B cell (primary cell): ENCODE measurements at places on chromosomes 5 and 9.

DNA sequence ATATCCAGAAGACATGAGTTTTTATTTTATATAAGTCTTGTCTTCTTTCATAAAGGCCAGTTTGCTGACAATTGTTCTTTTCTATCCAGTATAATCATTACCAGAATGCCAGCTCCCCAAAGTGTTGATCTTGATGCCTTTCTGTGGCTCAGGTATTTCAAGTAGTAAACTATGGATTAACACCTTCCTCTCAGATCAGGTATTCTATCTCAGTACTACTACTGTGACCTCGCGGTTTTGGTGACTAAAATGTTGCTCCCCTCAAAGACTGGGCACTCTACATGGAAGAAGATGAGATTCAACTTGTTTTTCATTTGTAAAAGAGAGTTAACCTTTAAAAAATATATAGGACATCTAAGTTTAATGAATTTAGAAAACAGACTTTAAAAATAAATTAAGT lies 58.1 kb downstream of the GNG10 start:
- H3K36me3 ChIP-seq: no peaks in the 10 kb centered on the region
- no peak overlapping the region for H3K27ac ChIP-seq
- no peak for DNase-seq
- H3K4me3 ChIP-seq: no peak overlapping the region
- no peaks in the 10 kb centered on the region for H3K27me3 ChIP-seq

- no peak for DNase-seq
- no peak overlapping the region for H3K27ac ChIP-seq
- H3K4me3 ChIP-seq: no peak overlapping the region
- H3K27me3 ChIP-seq: no peaks in the 10 kb centered on the region
Measured at GRCh38 chr5:96857454-96857853, 18.8 kb upstream of the ERAP2 start.

- H3K4me3 ChIP-seq: no peak overlapping the region
- no peaks in the 10 kb centered on the region for H3K36me3 ChIP-seq
- no peaks in the 10 kb centered on the region for H3K27me3 ChIP-seq
- no peak overlapping the region for H3K27ac ChIP-seq
- H3K4me1 ChIP-seq: no peaks in the 10 kb centered on the region
- DNase-seq: no peak
Measured at GRCh38 chr5:166961028-166961427, 1330.4 kb upstream of the WWC1 start.

DNA sequence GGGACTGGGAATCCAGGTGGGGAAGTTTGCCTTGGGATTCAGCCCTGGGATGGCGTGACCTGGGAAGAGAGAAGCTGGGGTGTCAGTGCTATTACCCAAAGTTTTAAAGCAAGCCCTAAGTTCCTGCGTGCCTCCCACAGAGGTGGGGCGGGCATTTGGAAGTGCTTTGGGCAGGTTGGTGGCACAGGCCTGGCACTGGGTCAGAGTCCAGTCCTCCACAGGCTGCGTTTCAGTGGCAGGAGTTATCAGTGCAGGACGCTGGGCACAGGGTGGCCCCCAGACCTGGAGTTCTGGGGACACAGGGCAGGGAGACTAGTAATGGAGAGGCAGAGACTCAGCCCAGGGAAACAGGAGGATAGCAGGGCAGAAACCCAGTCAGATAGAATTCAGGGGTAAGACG lies 147.2 kb downstream of the MAST4 start:
- no peak for DNase-seq
- no peaks in the 10 kb centered on the region for H3K4me1 ChIP-seq
- H3K4me3 ChIP-seq: no peak overlapping the region
- no peaks in the 10 kb centered on the region for H3K27me3 ChIP-seq

DNA sequence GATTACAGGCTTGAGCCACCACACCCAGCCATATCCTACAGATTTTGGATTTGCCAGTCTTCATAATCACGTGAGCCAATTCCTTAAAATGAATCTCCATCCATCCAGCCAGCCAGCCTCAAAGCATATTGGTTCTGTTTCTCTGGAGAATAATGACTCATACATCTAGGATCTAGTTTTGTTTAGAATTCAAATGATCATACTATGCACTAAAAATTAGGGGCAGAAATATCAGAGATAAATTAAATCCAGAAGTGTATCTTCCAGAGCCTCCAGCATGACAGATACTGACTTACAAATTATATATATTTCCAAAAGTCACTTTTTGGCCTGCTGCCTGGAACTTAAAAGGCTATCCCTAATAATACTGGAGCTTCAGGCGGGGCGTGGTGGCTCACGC lies 119.1 kb upstream of the NR5A1 start:
- DNase-seq: no peak
- H3K36me3 ChIP-seq: no peaks in the 10 kb centered on the region
- H3K4me3 ChIP-seq: no peak overlapping the region
- no peak overlapping the region for H3K27ac ChIP-seq
- no peaks in the 10 kb centered on the region for H3K4me1 ChIP-seq

DNA sequence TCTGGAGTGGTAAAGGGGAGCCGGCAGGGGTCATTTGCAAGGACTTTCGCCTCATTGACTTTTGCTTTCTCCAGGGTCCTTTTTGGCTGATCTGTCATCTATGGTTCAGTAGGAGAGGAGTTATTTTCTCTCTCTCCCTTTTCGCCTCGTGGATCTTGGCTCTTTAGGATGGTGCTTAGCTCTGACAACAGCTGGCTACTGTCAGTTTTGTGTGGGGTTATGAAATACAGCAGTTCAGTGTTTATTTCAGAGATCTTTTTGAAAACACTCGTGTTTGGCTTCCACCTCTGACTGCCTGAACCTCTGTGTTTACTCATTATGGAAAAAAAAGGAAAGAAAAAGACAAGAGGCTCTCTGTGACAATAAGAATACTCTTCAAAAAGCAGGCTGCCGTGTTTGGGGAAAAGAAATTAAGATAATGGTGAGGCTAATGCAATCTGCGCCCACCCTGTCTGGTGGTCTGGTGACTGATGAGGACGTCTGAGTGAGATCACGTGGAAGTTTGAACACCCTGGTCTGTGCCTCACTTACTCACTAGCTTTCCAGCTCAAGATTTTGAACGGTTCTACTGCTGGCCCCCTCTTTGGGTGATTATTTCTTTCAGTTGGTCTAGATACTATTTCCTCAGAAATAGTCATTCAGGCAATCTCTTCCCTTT lies 567.7 kb downstream of the CAAP1 start:
- no peaks in the 10 kb centered on the region for H3K36me3 ChIP-seq
- H3K27ac ChIP-seq: no peak overlapping the region
- H3K4me3 ChIP-seq: no peak overlapping the region
- DNase-seq: no peak
- H3K4me1 ChIP-seq: no peaks in the 10 kb centered on the region
